ENCODE measurements at places on chromosomes 2 and 18.
A peak's percentile ranks its signal among the peaks of the same experiment; 100 is the strongest.

DNA sequence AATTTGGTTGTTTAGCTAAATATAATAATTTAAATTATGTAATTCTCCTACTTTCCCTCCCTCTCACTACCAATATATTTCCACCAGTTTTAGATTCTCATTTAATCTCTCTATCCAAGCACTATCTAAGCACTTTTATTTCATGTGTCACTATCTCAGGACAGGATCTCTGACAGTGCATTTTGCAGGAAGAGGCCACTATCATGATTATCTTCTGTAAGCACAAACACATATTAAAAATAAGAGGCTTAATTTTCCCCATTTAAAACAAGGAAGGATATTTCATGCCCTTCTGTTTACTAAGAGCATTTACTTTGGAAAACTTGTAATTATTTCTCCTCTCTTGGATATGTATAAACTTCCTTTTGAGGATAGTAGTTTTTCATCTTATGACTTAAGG, 726.2 kb upstream of the ZNF804A start:
- DNase-seq = no peak

DNA sequence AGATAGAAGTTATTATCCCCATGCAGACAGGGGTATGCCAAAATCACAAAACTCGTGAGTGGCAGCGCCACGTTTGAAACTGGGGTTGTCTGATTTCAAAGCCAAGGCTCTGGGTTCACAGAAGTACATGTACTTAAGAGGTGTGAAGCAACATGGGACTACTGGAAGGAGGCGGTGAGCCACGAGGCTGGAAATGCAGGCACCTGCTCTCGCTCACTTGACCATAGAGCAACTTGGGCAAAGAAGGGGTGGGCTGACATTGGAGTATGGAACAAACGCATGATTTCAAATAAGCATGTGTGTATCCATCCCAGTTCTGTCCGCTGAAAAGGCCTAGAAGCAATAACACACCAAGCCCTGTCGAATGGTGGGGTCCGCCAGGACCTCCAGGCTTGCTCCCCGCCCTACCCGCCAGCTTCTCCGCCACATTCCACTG, 593 bp upstream of the ACTR2 start:
- no peak for DNase-seq

GRCh38 chr2:190867212-190867611, 13.4 kb upstream of the GLS start:
- no peak for DNase-seq

- peak; percentile 19 for DNase-seq
Observed at GRCh38 chr2:43818761-43819160, 19.9 kb downstream of the ABCG5 start.

- DNase-seq = no peak
Observed at GRCh38 chr2:8148260-8149006, 533.4 kb upstream of the ID2 start.

DNA sequence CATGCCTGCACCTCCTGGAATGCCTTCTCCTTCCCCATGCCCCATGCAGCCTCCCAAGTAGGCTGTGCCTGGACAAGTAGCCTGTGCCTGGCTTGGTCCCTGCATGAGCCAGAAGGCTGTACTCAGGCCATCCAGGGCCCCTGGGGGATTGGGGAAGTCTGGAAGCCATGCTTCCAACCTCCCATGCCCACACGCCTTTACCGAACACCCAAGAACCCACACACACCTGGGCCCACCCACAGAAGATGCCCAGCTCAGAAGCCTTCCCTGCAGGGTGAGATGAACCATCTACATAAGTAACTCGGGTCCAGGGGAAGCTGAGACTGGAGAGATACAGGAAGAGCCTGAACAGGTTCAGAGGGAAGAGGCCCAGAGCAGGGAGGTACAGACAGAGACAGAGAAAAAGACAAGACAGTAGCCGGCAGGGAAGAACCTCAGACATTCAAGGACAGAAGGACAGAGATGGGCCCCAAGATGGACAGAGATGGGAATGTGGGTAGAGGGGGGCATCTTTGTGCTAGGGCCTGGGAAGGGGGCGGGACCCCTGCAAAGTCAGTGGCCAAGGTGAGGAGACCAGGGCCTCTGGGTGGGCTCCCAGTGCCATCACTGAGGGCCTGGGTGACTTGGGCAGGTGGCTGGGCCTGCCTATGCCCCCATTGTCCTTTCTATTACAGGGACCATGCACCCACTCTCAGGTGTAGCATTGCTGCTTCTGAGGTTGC, 4.3 kb downstream of the BIN1 start:
- no peak for DNase-seq

DNA sequence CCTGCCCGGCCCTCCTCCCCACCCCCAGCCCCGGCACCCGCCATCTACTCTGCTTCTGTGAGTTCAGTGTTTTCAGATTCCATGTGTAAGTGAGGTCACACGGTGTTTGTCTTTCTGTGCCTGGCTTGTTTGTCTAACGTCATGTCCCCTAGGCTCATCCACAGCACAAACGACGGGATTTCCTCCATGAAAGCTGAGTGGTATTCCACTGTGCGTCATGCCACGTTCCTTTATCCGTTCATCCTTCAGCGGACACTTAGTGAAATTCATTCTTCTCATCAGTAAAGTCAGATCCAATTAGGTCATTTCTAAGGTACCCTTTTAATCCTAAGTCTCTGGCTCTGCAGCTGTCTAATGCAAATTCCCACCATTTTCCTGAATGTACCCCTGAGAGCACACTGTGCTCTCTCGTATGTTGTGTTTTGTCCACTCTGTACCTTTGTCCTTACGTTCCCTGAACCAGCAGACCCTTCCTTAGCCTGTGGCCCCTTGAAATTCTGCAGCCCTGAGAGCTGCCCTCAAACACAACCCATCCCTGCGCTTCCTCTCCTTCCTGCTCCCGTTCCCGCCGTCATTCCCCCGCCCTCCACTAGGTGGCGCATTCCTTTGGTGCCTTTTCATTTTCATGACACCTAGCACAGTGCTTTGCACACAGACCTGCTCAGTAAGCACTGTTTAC, 44.1 kb downstream of the TRAPPC12 start:
- peak; percentile 72 for DNase-seq

- no peak for DNase-seq
Observed at GRCh38 chr2:214382229-214382628, 28.6 kb upstream of the VWC2L start.

- no peak for DNase-seq
Observed at GRCh38 chr2:148023861-148024260, 3.0 kb downstream of the MBD5 start.
